ENCODE measurements at places on chromosomes 7 and 10.

- no peak for DNase-seq
Measured at GRCh38 chr7:108289852-108290251, 159.7 kb upstream of the LAMB4 start.

DNA sequence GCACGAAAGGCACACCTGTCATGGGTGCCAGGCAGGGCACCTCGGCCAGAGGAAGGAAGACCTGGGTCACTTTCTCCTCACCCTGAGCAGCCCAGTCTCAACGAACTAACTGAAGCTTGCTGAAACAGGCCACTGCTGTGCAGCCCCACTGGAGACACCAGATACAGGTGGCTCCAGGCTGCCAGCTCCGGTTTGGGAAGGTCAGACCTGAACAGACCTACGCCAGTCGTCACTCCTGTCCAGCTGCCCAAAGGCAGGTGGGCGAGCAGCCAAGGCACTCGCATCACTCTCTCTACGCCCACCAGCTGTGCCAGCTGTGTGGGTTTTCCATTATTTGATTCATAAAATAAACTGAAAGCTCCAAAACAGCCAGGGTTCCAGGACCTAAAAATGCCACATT is 256.1 kb downstream of the ZMYND11 start:
- no peak for DNase-seq

- no peak for DNase-seq
Measured at GRCh38 chr10:131172433-131172832, 139.1 kb downstream of the TCERG1L start.

- DNase-seq: no peak
Measured at GRCh38 chr7:97015756-97016380, 8.8 kb downstream of the DLX5 start.

DNA sequence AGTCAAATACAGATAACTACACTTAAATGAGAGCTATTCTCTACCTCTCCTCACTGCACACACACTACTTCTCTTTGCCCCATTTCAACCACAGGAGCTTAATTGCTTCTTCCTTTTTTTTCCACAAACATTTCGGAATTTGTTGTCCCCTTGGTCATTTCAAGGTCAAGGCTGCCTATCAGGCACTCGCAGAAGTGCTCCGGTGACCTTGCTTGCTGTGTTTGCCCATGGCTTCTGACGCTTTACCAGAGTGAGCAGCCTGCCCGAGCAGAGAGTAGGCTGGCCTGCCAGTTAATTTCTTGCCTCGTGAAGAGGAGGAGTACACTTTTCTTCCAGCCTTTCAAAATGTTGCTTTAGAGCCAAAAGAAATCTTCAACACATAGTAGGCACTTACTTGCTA is 297.1 kb upstream of the LRGUK start:
- DNase-seq: no peak

DNA sequence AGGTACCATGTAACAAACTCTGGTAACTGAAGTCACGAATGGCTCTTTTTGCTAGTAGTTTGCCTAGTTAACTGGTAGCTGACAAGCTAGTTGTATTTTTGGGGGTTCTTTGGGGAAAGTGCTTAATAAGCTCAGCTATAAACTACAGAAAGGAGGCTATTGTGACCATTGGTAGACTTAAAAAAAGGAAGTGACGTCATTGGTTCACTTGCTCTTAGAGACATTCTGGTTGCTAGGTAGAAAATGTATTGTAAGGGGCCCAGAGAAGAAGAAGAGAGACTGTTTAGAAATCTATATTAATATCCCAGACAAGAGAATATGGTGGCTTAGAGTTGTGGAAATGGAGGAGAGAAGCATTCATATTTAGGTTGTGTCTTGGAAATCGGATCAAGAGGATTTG is 103.0 kb downstream of the NXPH1 start:
- DNase-seq: no peak

- DNase-seq: no peak
Measured at GRCh38 chr10:125134916-125135770, 25.2 kb downstream of the CTBP2 start.

Data from stimulated activated CD4-positive, alpha-beta T cell treated with anti-CD3 and anti-CD28 coated beads, Interleukin-2, amount 100 ng/mL, for 48 hours (primary cell).